ENCODE measurements at places on chromosomes 3 and 15.

DNA sequence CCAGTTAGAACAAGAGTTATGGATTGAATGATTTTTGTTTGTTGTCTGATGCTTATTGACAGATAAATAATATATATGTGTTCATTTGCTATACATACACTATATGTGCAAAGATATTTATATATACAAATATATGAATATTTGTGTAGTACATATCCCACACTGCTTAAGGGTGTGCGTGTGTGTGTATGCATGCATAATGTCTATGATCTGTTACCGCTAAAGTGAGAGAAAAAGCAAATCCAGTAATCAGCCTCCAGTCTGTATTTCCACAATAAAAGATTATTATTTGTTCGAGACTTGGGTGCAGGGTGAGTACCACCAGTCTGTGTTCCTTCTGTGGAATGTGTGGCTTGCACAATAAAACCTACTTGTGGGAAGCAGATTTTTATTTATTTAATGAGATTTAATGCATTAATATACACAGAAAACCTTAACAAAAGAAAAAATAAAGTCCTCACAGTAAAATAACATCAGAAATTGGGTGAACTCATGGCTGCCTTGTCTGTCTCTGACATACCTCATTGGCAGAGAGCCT lies 366.0 kb upstream of the TBL1XR1 start:
- no peak for DNase-seq

DNA sequence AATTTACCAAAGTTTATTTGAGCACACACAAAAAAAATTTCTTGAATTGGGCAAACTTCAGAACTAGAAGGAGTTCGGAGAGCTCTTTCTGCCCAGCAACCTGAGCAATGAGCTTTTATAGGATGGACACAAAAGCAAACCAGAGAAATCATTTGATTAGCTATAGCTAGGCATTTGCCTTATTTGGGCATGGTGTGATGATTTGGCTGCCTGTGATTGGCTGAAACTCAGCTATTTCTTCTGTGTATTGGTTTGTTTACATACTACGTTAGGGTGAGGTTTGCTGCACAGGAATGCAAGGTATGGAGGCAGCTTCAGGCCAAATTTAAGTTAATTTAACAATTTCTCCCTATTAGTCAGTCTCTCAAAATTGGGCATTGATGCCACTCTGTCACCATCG lies 65.1 kb downstream of the NEK11 start:
- no peak for DNase-seq

DNA sequence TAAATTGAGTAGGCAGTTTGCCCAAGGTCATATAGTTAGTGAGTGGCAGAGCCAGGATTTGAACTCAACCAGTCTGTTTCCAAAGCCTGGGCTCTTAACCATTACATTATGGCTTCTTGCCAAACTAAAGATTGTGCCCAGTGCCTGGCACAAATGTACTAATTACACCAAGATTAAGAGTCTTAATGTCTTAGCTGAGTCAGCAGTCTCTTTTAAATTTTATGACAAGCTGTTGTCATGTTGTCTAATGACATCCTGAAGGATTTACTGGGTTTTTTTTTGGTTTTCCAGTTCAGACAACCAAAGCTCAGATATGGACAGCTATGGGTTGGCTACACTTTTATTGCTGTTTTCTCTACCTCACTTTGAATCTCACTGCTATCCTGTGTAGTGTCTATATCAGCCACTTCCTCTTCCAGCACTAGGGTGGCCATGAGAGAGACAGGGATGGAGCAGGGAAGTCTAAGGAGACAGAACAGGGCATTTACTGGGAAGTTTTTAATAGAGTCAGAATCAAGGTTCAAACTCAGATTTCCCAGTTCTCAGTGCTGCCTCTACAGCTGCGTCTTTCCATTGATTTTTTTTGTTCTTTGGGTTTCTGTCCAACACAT lies 10.5 kb downstream of the FBXL2 start:
- no peak for DNase-seq

DNA sequence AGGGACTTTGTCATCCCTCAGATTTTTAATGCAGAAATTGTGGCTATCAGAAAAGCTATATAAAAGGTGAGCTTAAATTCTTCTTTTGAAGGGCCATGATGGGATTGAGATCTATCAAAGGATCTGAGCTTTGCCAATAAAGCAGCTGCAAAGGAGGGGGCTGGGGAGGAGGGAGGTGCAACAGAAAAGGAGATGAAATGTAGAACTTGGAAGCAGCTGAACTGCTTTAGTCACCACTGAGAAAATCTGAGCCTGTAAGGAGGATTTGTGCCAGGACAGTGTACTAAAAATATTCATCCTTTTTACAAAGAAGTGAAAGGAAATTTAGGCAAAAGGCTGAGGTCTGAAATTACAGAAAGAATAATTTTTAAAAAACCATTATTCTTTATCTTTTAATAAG lies 10.4 kb downstream of the TSPAN3 start:
- DNase-seq: no peak

DNA sequence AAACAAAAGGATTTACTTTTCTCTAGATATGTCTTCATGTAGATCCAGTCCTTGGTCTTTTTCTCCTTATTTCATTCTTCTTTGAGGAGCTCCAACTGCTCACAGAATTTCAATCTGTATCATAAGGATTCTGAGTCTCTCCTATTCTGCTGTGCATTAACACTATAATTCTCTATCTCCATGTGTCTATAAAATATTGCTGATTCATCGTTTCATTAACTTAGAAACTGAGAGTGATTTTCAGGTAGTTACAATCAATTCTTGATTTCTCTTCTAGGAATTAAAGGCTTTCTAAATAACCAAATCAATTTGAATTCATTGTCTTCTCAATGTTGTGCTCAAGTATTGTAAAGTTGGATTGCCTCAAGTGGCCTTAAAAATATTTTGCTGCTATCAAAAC lies 651.5 kb upstream of the CADM2 start:
- no peak for DNase-seq

DNA sequence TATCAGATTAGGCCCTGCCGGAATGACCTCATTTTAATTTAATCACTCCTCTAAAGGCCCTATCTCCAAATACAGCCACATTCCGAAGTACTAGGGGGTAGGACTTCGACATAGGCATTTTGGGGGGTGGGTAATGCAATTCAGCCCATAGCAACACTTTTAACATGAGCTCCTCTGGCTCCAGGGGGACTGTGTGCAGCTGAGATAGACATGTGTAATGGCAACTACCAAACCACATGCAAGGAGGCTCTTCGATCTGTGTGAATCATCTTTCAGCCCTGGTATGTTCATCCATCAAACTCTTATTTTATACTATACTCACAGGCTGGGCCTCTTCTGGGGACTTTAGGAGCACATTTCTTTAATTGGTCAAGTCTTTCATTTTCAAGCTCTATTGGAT lies 57.4 kb upstream of the PPARG start:
- DNase-seq: no peak

GRCh38 chr15:41594801-41595746 lies 36.1 kb downstream of the TYRO3 start:
- no peak for DNase-seq

GRCh38 chr3:29922992-29923746 lies 642.3 kb downstream of the RBMS3 start:
- DNase-seq: no peak

- DNase-seq: no peak
Measured at GRCh38 chr3:124202754-124203153, 210.8 kb upstream of the ROPN1 start.

DNA sequence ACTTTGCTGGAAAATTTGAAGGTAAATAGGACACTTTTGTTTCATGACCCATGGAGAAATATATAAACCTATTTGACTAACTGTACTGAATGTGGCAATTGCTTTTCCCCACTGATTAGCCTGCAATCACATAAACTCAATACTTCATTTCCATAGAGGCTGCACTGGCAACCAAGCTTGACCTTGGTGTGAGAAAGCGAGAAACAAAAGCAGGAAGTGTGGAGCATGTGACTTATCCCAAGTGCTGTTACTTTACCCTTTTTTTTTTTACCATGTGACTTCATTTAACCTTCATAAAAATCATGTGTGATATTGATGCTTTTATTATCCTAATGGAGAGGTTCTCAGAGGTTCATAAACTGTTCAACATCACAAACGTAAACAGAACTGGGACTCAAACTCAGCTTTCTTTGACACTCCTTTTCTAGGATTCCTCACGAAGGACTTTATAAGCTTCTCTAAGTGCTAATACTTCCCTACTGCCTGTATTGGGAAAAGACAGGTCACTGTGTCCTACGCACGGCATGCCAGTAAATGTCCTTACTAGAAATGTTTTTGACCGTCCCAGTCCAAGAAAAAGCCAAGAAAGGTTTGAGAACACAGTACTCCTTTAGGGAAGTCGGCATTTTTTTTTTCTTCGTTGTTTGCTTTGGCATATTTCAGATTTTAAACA lies 34.9 kb upstream of the ZNF385D start:
- no peak for DNase-seq

DNA sequence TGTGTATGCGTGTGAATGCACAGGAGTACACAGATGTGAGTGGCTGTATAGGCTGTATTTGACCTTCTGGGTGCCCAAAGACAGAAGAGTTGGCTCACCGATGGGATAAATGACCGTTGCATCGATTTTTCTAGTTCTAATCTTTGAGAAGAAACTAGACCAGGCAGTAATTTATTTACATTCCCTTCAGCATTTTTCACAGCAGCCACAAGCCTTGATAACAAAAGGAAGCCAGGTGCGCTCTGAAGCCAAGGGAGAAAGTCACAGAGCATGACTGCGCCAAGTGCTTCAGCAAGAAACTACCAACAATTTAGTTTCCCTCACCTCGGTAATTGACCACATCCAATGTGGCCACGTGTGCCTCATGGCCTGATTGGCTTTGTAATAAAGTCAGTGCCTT lies 5.9 kb upstream of the FAM3D start:
- DNase-seq: no peak

GRCh38 chr3:189331002-189331418 lies 159.2 kb downstream of the TPRG1 start:
- no peak for DNase-seq

GRCh38 chr3:4953119-4953518 lies 26.1 kb upstream of the BHLHE40 start:
- DNase-seq: no peak

DNA sequence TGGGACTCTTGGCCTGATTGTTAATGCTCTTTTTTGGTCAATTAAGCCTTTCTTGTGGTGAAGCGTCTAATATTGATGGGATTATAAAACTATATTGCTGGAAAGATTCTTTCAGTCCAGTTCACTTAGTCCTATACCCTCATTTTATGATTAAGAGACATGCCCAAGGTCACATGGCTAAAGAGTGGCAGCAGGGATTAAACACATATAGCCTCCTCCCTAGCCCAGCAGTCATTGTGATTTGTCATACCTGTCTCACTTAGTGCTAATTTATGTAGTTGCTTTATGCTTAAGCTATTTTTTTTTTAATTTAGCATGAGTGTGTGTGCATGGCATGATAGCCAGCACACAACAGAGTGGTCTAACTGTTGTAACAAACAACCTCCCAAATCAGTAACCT lies 9.5 kb downstream of the PARP14 start:
- no peak for DNase-seq

- no peak for DNase-seq
Measured at GRCh38 chr15:76184650-76185035, 124.9 kb downstream of the TMEM266 start.

DNA sequence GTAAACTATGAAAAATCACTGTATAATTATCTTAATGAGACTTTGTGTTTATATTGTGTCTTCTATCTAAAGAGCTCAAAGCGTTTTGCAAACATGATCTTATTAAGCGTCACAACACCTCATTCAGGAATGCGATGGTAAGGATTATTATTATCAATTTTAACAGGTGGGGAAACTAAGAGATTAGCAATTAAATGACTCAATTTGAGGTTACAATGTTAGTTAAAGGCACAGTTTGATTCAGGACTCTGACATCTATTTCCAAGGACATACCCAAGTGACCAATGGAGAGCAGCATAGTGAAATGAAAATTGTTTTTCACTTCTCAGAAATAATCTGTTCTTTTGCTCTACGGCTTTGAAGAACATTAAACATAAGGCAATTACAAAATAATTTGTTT lies 74.6 kb downstream of the FMN1 start:
- DNase-seq: no peak

GRCh38 chr15:90648137-90649070 lies 68.7 kb upstream of the BLM start:
- peak; percentile 70 for DNase-seq

DNA sequence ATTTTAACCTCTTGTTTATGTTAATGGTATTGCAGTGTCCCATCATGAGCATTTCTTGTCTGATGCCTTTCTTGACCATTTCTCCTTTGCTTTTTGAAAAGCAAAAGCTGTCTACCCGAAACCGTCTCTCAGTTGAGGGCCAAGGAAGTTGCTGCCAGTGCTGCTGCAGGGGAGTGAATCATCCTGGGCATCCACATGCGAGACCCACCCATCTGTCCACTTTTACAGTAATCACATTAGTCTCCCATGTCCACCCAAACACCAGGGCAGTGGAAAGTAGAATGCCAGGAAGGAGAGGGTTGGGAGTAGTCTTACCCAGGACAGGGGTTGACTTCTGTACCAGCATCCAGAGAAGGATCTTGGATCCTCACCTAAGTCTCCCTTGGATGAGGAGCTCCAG lies 48.6 kb upstream of the TEX264 start:
- DNase-seq: no peak

DNA sequence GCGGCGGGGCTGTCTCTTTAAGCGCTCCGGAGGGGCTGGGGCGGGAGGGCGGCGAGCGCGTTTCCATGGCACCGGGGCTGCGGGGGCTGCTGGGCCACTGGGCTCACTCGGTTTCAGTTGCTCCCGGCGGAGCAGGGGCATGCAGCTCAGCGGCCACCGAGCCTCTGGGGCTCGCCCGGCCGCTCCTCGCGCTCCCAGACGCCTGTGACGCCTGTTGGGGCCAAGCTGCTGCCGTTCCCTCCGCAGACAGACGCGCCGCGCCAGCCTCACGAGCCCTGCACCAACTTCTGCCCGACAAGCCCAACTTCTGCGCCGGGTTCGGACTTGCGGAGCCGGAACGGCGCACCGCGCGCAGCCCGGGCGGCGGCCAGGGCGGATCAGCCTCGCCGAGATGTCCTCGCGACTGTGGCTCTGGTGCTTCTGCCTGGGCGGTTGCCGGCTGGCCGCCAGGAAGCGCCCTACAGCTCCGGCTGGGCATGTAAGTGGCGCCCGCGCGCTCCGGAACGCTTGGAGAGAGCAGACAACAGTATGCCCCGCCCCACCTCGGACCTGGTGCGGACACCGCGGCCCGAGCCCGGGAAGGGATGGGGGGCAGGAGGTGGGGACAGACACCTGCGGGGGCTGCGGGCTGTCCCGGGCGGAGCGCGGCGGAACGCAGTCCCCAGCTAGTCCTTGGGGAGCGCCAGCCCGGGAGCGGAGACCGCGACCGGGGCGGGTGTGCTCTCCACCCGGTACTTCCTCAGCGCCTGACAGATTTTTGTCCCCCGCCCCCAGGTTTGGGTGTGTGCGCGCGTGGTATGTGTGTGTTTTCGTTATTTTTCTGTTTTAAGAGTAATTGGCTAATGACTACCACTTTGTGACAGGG lies 154.1 kb upstream of the GOLIM4 start:
- DNase-seq: peak; percentile 53

- DNase-seq: no peak
Measured at GRCh38 chr3:165390166-165390565, 194.0 kb upstream of the SLITRK3 start.

- no peak for DNase-seq
Measured at GRCh38 chr3:191139736-191140135, 59.3 kb upstream of the OSTN start.

GRCh38 chr15:25775317-25775912 lies 87.7 kb downstream of the ATP10A start:
- DNase-seq: no peak
